ENCODE measurements at places on chromosomes 4 and X.

- no peak for DNase-seq
Observed at GRCh38 chr4:151355155-151355554, 29.8 kb upstream of the SH3D19 start.

DNA sequence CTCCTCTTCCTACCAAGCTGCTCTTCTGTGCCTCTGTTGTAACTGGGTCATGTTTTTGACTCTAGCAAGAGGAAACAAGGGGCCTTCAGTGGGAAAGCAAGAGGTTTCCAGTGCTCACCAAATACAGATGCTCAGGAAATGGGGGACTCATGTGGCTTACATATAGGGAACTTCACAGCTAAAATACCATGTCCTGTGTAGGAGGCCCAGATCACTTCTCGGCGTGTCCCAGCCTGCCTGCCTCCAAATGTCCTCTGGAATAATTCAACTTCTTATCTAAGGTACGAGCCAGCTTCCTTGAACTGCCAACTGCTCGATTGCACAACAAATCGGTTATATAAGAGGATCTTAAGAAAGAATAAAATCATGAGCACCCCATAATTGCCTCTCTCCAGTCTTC lies 161.3 kb downstream of the KIT start:
- peak; percentile 61 for DNase-seq

DNA sequence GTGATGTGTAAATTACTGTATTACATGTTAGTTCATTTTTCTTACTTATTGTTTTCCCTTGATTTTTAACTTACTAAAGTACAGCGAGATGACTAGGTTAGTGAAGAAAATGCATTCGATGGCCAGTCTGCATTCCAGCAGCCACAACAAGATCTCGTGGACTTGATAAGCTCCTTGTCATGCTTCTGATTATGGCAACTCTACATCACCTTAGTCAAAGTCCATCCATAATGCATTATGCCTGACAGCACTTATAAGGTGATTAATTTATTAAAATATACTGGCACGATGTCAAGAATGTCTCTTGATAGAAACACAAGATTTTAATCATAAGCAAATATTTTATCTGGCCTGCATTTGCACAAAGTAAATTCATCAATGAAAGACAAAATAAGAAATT lies 109.9 kb upstream of the NAP1L5 start:
- DNase-seq = no peak

- peak; percentile 60 for DNase-seq
Observed at GRCh38 chrX:132622130-132622529, 133.3 kb upstream of the MBNL3 start.

GRCh38 chr4:56655209-56655626 lies 25.9 kb downstream of the HOPX start:
- DNase-seq = no peak

GRCh38 chr4:38082424-38083385 lies 122.5 kb downstream of the PTTG2 start:
- peak; percentile 18 for DNase-seq

- no peak for DNase-seq
Observed at GRCh38 chr4:9916937-9917336, 104.4 kb downstream of the SLC2A9 start.

DNA sequence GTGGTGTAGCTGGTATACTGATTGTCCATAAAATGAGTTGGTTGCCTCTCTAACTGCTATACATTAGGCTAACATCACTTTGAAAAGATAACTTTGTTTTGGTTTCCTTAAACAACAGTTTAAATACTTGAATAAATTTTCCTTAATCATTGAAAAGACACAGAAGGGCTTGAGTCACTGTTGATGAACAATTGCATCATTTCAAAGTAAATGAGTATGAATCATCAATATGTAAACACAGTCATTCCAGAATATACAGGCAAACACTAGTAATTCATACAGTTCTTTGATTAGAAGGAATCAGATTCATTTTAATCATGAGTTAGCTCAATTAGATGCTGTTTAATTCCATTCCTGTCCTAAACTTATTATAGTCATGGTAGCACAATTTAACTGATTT lies 160.6 kb downstream of the AFF2 start:
- DNase-seq = no peak

DNA sequence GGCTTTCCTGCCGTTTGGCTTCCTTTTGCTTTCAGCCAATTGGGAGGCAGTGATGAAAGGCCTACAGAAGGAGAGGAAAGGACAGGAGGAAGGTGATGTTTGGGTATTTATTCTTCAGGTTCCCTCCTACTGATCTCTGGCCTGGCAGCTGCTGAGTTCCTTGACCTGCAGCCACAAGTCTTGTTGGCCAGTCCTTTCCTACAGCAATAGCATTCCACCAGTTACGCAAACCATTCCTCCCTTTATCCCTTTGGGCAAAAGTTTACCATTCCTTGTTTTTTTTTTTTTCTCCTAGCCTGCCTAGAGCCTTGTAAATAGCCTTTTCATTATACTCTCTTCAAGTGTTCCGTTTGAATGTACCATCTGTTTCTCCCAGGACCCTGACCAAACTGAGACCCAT lies 198.1 kb upstream of the FTHL17 start:
- DNase-seq = no peak

- no peak for DNase-seq
Observed at GRCh38 chrX:3522101-3522650, 175.7 kb upstream of the MXRA5 start.

DNA sequence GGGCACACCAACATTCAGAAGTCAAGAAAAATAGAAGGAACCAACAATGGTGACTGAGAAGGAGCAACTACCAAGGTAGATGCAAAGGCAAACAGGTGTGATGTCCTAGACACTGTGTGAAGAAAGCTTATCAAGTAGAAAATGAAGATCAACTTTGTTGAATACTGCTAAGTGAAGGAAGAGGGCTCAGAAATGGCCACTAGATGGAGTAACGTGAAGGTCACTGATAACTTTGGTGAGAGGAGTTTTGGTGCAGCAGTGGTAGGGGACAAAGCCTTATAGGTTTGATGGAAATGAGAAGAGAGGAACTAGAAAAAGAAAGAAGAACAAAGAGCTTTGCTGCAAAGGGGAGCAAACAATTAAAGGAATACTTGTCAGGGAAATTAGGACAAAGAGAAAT lies 23.5 kb downstream of the OTC start:
- peak; percentile 11 for DNase-seq

DNA sequence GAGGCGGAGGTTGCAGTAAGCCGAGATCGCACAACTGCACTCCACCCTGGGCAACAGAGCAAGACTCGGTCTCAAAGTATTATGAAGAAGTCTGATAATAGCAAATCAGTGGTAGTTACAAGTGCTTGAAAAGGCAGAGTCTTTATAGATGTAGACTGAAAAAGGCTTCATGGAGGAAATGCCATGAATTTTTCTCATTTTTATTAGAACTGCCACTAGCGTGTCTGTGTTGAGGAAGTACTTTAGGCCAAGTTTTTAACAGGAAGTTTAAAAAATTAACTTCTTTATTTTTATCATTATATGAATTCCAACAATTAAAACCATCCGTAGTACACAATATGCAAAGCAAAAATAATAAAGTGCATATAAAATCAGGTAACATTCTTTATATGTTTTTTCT lies 32.8 kb upstream of the IL13RA1 start:
- DNase-seq = peak; percentile 20

DNA sequence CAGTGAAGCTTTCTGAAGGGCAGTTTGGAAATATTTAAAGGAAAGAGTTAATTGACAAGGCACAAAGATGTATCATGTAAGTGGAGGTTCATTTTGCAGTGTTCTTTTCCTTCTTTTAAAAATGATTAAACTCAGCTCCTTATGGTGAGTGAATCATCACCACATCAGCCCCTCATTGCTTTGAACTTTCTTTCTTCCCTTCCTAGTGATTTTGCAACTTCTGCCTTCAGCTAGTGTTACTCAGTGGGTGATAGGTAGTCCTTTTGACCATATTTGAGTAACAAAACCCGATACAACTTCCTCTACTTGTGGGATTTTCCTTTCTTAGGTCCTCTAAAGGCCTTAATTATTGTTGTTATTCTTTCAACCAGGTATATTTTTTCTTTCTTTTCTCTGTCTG lies 8.2 kb downstream of the ZCCHC4 start:
- peak; percentile 32 for DNase-seq

- DNase-seq = peak; percentile 74
Observed at GRCh38 chrX:150899191-150899757, 806 bp upstream of the CD99L2 start.

- no peak for DNase-seq
Observed at GRCh38 chr4:120769227-120769626, 153.3 kb downstream of the PRDM5 start.

DNA sequence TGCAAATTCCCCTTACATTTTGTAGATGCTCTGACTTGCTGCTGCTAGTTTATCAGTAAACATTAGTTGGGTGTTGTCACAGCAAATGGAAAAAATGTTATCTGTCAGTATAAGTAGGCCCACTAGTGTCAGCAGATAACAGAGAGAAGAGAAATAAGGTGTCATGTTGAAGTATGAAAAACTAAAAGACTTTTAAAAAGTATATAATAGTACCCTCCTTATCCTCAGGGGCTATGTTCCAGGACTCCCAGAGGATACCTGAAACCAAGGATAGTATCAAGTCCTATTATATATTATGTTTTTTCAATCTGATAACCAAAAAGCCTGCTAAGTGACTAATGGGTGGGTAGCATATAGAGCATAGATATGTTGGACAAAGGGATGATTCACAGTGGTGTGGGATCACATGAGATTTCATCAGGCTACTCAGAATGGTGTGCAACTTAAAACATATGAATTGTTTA lies 11.6 kb upstream of the BMP2K start:
- DNase-seq = no peak

DNA sequence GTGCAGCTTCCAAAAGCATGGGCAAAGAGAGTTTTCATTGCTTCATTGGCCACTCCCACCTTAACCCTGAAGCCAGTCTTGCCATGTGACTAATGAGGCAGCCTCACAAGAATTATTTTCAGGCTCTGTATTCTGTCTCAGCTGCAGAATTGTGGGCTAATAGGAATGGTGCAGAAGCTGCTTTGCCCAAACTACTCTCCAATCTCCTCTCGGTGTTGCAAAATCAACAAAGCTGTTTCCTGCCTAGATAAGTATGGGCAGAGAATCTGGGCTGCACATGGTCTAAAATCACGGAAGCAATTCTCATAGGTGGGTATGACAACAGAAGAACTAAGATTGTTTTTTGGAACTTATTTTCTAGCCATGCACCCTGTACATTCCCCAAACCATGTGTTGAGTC lies 31.4 kb downstream of the PPP1R2C start:
- DNase-seq = peak; percentile 95

DNA sequence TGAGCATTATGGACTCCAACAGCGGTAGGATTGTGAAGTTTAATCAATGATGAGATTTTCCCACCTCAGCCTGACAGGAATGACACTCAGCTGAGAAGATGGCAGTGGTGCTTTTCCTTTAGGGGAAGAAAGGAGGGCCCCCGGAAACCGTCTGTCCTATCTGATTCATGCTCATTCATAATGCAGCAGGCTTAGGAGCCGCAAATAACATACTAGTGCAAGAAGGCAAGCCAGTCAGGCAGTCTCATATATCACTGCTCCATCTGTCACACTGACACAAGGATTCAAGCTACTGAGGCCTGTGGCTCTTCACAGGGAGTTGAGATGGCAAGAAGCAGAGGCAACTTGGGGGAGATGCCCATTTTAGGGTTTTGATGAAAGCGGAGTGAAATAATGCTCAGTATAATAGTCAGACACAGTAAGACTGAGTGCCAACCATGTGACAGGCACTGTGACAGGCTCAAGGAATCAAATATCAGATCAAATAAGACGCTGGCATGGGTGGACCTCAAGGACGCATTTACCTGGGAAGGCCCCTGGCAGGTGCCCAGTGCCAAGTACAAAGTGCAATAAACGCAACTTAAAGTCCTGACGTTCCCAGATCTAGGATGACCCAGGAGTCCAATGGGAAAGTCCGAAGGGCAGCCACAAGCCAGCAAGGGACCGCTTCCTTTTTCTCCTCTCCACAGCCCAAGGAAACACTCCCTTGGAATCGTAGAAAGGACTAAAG lies 63.4 kb downstream of the FHDC1 start:
- DNase-seq = no peak
